ENCODE measurements at places on chromosomes 5 and 9. TPM values are rescaled to one million over a fixed set of nuclear protein-coding genes. Genes with fewer than 3 reads are reported as not detected.

Gene RGS3
- total RNA-seq, result 18.1 TPM

Gene DPH7
- total RNA-seq, result 27.7 TPM

Gene BARHL1
- 0.03 TPM for total RNA-seq

Gene BHMT2
- not detected for total RNA-seq

Gene DNM1
- 78.9 TPM for total RNA-seq

Gene SARDH
- total RNA-seq, result 0.07 TPM

Gene PIP5K1B
- not detected for total RNA-seq
